ENCODE measurements at places on chromosomes 7 and 10. TPM values are rescaled to one million over a fixed set of nuclear protein-coding genes. Genes with fewer than 3 reads are reported as not detected.

- no peak for DNase-seq
- H3K36me3 ChIP-seq, result peaks cover 6% of the 10 kb centered on the region
- H3K4me3 ChIP-seq, result no peak overlapping the region
- no peaks in the 10 kb centered on the region for H3K27me3 ChIP-seq
- peaks cover 42% of the 10 kb centered on the region for H3K4me1 ChIP-seq
Measured at GRCh38 chr10:102775935-102776669, 32.4 kb downstream of the WBP1L start.

The EPO gene
- total RNA-seq, result not detected

DNA sequence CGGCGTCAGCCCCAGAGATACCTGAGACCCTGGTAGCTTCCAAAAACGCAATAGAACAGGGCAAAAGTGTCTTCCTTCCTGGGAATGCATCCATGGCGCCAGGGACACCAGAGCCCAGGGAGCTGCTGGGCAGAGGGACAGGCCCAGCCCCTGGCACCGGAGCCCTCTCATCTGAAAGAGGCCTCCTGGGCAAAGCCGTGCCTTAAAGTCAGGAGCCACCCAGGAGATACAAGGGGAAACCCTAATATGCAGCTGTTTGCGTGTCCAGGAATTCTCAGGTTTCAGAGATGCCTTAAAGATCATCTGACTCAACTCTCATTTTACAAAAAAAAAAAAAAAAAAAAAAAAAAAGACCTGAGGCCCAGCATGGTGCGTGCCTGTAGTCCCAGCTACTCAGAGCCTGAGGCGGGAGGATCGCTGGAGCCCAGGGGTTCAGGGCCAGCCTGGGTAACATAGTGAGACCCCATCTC is 28.0 kb downstream of the NUDT1 start:
- peaks cover 5% of the 10 kb centered on the region for H3K36me3 ChIP-seq
- H3K4me3 ChIP-seq, result no peak overlapping the region
- H3K4me1 ChIP-seq, result no peaks in the 10 kb centered on the region
- DNase-seq, result no peak
- H3K27ac ChIP-seq, result no peak overlapping the region
- H3K27me3 ChIP-seq, result no peaks in the 10 kb centered on the region

The HOXA5 gene
- total RNA-seq, result not detected

GRCh38 chr10:111338035-111338434 is 261.2 kb downstream of the ADRA2A start:
- no peaks in the 10 kb centered on the region for H3K36me3 ChIP-seq
- H3K27me3 ChIP-seq, result no peaks in the 10 kb centered on the region
- no peak overlapping the region for H3K4me3 ChIP-seq
- H3K27ac ChIP-seq, result no peak overlapping the region
- H3K4me1 ChIP-seq, result no peaks in the 10 kb centered on the region

The PODXL gene
- 0.47 TPM for total RNA-seq

The SVOPL gene
- not detected for total RNA-seq
